PC-9 (cell line): ENCODE measurements at places on chromosomes 3 and 15. TPM values are rescaled to one million over a fixed set of nuclear protein-coding genes. Genes with fewer than 3 reads are reported as not detected.

DNA sequence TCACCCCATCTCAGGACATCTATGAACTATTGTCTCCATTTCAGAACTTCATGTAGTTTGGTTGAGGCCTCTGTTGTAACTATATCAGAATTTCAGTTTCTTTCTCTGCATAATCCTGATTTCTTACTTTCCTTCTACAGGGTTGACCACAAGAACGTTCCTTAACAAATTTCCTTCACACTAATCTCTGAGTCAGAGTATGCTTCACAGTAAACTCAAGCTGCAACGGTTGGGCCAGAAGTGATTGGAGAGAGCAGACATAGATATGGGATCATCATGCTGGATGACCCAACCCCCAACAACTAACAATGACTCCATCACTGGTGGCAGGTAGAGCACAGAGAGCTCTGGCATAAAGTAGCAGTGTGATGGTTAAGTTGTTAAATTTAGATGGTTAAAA, 128.8 kb upstream of the OSTN start:
- no peak for DNase-seq

The LYZL4 gene
- not detected in 2 replicates for total RNA-seq

DNA sequence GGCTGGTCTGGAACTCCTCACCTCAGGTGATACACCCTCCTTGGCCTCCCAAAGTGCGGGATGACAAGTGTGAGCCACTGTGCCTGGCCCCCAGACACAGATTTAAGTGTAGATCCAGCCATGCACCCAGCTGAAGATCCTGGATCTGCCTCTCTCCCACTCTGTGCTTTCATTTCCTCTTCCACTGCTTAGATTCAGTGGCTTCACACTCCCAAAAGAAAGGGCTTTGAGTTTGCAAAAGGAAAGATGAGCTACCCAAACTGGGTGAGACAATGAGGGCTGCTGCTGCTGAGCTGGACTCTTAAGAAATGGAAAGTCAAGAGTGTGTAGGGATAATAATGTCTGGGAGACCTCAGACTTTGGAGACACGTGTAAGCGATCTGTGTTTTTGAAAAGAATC, 45.5 kb downstream of the ISG20 start:
- DNase-seq = no peak

DNA sequence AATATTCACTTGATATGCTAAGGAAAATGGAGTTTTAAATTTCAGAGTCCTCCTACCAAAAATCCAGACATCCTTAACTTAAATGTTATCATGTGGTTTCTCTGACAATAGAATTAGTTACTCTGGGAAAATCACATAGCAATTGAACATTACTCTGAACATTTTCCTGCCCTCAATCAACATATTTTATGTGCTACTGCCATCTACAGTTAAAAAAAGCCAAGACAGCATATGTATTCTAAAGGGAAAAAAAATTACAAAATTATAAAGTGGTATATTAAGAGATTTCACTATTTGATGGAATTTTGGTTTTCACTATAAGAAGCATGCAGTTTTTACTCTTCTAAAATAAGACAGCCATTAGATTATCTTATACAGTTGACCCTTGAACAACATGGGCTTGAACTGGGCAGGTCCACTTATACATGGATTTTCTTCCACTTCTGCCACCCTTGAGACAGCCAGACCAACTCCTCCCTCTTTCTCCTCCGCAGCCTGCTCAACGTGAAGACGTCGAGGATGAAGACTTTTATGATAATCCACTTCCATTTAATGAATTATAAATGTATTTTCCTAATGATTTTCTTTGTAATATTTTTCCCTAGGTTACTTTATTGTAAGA, 122.3 kb downstream of the ATP1B3 start:
- no peak for DNase-seq

GRCh38 chr3:6416049-6416661, 444.8 kb upstream of the GRM7 start:
- DNase-seq = no peak

DNA sequence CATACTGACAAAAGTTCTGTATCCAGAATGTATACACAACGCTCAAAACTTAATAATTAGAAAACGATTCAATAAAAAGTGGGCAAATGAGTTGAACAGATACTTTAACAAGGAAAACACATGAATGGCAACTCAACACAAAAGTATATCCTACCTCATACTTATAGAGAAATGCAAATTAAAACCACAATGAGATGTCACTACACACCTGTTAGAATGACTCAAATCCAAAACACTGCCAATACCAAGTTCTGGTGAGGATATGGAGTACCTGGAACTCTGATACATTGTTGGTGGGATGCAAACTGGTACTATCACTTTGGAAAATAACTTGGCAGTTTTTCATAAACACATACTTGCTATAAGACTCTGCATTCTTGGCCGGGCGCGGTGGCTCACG, 42.1 kb downstream of the PRTG start:
- no peak for DNase-seq

DNA sequence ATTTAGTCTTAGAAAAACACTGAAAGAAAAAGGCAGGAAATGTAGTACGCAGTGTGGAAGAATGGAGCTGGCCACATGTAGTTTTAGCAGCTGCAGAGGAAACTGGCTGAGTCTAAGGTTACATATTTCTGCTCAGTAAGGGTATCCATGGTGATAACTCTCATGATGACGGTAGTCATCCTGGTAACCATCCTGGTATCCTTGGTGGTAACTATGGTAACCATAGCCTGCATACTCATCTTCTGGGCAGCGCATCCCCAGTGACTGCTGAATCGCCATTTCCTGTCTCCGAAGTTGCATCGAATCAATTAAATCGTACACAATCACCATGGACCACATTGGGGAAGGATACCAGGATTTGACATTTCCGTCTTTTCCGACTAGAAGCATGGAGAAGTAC, 35.7 kb downstream of the CCDC80 start:
- no peak for DNase-seq

DNA sequence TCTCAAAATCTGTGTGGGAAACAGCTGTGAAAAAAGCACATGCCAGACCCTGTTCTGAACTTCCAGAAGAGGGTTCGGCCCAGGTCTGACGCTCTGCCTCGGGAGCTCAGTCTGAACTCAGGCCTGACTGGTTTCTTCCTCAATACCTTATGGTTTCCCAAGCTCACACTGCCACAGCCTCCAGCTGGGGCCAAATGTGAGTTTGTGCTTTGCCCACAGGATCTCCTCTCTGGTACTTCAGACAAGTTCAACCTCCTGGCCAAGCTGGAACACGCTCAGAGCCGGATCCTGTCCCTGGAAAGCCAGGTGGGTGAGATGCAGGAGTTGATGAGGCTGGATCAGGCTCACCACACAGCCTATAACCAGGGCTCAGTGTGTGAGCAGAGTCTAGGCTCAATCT, 33.8 kb downstream of the CYP11A1 start:
- no peak for DNase-seq
